ENCODE measurements at places on chromosomes 6 and 20. TPM values are rescaled to one million over a fixed set of nuclear protein-coding genes. Genes with fewer than 3 reads are reported as not detected.

- DNase-seq = no peak
- H3K4me3 ChIP-seq = no peak overlapping the region
- H3K4me1 ChIP-seq = peaks cover 21% of the 10 kb centered on the region
- no peaks in the 10 kb centered on the region for H3K27me3 ChIP-seq
- no peak overlapping the region for H3K27ac ChIP-seq
These were observed 14.0 kb upstream of the RUNX2 start for GRCh38 chr6:45314146-45314545.

- no peak for DNase-seq
- peaks cover 14% of the 10 kb centered on the region for H3K4me1 ChIP-seq
- no peaks in the 10 kb centered on the region for H3K27me3 ChIP-seq
- peak overlapping the region; percentile 71 for H3K4me3 ChIP-seq
- H3K27ac ChIP-seq = peak overlapping the region; percentile 71
- H3K36me3 ChIP-seq = no peaks in the 10 kb centered on the region
These were observed 31.4 kb upstream of the ID1 start for GRCh38 chr20:31573555-31574321.

DNA sequence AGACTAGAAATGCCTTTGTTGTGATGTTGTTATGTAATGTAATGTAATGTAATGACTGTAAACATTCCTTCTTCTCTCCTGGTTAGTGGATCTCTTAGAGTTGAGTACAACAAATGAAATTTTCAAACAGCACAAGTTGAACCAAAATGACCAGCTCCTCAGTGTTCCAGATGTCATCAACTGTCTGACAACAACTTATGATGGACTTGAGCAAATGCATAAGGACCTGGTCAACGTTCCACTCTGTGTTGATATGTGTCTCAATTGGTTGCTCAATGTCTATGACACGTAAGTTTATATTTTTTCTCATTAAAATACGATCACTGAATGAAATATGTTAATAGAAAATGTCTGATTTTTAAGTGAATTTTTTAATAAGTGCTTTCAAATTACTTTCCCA lies 496.7 kb downstream of the UTRN start:
- no peaks in the 10 kb centered on the region for H3K4me1 ChIP-seq
- no peak overlapping the region for H3K27ac ChIP-seq
- DNase-seq = no peak

DNA sequence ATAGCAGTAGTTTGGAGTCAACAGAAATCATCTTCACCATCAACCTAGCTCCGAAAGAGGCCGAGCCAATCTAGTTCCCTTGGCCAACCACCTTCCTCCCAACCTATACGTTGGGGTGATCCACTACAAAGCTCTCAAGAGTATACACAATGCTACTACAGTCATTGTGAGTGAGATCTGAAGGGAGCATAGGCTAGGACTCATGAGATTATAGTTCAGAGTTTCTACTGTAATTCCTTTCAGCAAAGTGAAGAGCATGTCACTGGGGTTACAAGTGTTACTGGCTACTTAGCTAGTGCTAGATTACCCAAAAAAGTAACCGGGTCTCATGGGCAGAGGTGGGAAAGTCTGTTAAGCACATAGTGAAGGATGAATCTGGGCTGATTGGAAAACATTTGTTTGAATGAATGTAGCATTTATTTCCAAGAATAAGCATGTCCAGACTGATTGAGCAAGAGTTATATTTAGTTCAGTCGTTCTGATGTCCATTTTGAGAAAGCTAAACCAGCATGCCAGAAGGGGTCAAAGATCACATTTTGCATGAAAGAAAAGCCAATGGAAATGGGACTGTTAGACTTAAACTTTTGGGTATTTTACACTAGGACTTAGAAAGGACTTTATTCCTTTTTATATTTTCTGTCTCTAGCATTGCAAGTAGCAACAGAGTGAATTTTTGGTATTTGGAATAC lies 10.5 kb upstream of the ESR1 start:
- H3K4me1 ChIP-seq = no peaks in the 10 kb centered on the region
- H3K36me3 ChIP-seq = no peaks in the 10 kb centered on the region
- no peaks in the 10 kb centered on the region for H3K27me3 ChIP-seq
- H3K4me3 ChIP-seq = no peak overlapping the region
- DNase-seq = no peak
- no peak overlapping the region for H3K27ac ChIP-seq

DNA sequence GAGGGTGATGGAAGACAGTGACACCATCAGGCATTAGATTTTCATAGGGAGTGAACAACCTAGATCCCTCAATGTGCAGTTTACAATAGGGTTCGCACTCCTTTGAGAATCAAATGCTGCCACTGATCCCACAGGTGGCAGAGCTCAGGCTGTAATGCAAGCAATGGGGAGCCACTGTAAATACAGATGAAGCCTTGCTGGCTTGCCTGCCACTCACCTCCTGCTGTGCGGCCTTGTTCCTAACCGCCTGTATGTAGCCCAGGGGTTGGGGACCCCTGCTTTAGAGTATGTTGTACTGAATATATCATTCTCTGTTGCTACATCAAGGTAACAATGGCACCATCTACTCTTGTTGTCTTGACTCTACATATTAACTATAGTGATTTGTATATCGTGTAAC lies 37.1 kb downstream of the TPD52L1 start:
- DNase-seq = no peak
- H3K36me3 ChIP-seq = no peaks in the 10 kb centered on the region
- H3K27me3 ChIP-seq = no peaks in the 10 kb centered on the region
- no peak overlapping the region for H3K27ac ChIP-seq

DNA sequence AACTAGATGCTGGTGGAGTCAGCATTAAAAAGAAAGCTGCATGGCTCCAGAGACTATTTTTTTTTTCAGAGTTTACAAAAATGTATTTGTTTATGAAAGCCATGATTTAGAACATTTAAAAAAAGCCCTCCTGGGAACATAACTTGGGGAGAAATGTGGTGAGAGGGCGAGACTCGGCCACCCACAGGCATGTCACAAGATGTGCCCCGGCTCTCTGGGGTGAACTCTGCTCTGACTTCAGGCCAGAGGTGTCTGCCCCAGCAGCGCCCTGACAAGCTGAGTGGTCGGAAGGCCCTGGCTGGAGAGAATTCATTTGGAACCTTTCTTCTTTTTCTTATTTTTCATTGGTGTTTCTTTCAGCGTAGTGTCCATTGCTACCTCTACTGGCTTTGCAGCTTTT lies 21.7 kb upstream of the RFPL4B start:
- DNase-seq = no peak
- no peaks in the 10 kb centered on the region for H3K27me3 ChIP-seq
- H3K36me3 ChIP-seq = no peaks in the 10 kb centered on the region
- H3K27ac ChIP-seq = no peak overlapping the region

- H3K27ac ChIP-seq = no peak overlapping the region
- no peaks in the 10 kb centered on the region for H3K27me3 ChIP-seq
- no peak overlapping the region for H3K4me3 ChIP-seq
- DNase-seq = no peak
- H3K36me3 ChIP-seq = no peaks in the 10 kb centered on the region
- no peaks in the 10 kb centered on the region for H3K4me1 ChIP-seq
These were observed 18.7 kb downstream of the SOX4 start for GRCh38 chr6:21612067-21612745.

- peaks cover 6% of the 10 kb centered on the region for H3K4me1 ChIP-seq
- H3K27ac ChIP-seq = no peak overlapping the region
- H3K36me3 ChIP-seq = peaks cover 45% of the 10 kb centered on the region
- no peak overlapping the region for H3K4me3 ChIP-seq
- H3K27me3 ChIP-seq = no peaks in the 10 kb centered on the region
These were observed 66.4 kb downstream of the SSR1 start for GRCh38 chr6:7246401-7247178.

- H3K4me3 ChIP-seq = no peak overlapping the region
- no peaks in the 10 kb centered on the region for H3K27me3 ChIP-seq
- peaks cover 1% of the 10 kb centered on the region for H3K4me1 ChIP-seq
- H3K27ac ChIP-seq = no peak overlapping the region
These were observed 13.0 kb downstream of the SESN1 start for GRCh38 chr6:109081516-109082187.

DNA sequence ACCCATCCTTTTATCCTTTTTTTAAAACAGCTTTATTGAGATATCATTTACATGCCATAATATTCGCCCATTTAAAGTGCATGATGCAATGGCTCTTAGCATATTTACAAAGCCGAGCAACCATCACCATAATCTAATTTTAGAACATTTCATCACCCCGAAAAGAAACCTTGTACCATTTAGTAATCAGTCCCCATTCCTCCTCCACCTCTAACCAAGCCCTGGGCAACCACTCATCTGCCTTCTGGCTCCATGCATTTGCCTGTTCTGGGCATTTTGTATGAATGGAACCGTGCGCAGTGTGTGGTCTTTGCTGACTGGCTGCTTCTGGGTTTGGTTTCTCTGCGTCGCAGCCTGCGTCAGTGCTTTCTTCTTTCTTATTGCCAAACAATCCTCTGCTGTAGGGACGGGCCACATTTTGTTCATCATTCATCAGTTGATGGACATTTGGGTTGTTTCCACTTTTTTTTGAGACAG lies 10.2 kb upstream of the EEF1A2 start:
- H3K4me1 ChIP-seq = no peaks in the 10 kb centered on the region
- no peak for DNase-seq
- no peaks in the 10 kb centered on the region for H3K36me3 ChIP-seq

GRCh38 chr6:36063318-36064060 lies 35.9 kb downstream of the MAPK14 start:
- H3K27me3 ChIP-seq = no peaks in the 10 kb centered on the region
- peaks cover 9% of the 10 kb centered on the region for H3K36me3 ChIP-seq
- H3K4me1 ChIP-seq = peaks cover 36% of the 10 kb centered on the region

DNA sequence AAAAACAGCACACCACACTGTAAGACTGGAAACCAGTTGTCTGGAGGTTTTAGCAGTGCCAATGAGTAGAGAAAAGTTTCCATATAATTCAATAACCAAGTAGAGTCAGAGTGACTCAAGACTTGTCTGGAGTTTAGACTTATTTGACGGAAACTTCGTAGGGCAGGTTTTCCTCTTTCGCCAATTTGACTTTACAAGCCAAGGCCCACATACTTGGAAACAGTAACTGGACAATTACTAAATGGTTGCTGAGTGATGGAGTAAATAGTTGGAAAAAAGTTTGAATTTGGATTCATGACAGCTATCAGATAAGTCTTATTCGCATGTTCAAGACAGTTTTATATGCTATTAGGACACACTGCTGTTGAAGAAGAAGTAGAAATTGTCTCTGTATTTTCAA lies 48.1 kb upstream of the CTAGE9 start:
- no peaks in the 10 kb centered on the region for H3K4me1 ChIP-seq
- H3K36me3 ChIP-seq = no peaks in the 10 kb centered on the region
- DNase-seq = no peak
- no peak overlapping the region for H3K27ac ChIP-seq
- H3K27me3 ChIP-seq = no peaks in the 10 kb centered on the region
- H3K4me3 ChIP-seq = no peak overlapping the region

DNA sequence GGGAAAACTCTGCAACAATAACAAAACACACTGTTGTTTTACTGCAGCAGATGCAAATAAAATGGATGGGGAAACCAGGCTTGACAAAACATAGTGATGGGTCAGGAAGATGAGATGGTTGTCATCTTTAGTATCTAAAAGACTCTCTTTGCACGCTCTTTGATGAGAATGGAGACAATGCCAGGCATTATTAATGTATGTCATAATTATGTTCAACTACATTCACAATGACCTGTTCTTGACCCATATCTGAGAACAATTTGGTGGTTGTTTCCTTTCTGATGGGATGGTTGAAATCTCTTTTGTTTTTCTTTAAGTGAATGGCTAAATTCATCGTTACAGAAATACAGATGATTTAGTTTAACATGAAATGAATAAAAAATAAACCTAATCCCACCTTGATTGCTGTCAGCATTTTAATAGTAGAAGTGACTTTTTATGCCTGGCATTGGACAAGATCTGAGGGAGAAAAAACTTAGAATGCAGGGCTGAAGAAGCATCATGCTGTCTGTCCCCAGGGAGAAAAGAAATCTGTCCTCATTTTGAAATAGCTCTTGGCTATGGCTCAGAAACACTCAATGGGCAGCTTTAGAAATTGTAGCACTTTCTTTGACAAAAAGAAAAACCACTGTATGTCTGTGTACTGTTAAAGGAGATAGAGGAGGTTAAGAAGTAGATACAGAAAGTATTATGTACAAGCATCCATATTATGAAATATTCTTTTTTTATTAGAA lies 12.4 kb upstream of the GRIK2 start:
- H3K4me3 ChIP-seq = no peak overlapping the region
- H3K36me3 ChIP-seq = no peaks in the 10 kb centered on the region
- no peaks in the 10 kb centered on the region for H3K4me1 ChIP-seq
- no peak overlapping the region for H3K27ac ChIP-seq
- H3K27me3 ChIP-seq = no peaks in the 10 kb centered on the region
- DNase-seq = no peak

DNA sequence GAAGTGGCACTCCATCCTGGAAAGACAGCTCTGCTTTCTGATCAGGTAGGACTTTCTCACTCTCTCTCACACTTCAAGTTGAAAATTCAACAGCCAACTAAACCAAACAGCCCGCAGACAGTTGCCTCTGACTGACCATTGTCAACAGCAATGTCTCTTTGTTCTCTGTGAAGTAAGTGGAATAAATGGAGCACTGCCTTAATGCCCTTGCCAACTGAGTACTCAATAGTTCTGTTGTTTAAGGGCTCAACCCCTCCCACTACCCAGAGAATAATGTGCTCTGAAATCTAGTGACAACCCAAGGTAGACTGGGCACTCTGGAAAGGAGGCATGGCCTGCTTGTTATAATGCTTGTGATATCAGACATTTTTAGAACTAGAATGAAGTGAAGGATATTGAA lies 16.8 kb upstream of the BCLAF1 start:
- H3K27me3 ChIP-seq = no peaks in the 10 kb centered on the region
- no peaks in the 10 kb centered on the region for H3K36me3 ChIP-seq
- no peak overlapping the region for H3K27ac ChIP-seq
- no peak for DNase-seq
- no peak overlapping the region for H3K4me3 ChIP-seq
- no peaks in the 10 kb centered on the region for H3K4me1 ChIP-seq

- H3K27me3 ChIP-seq = no peaks in the 10 kb centered on the region
- DNase-seq = no peak
- no peak overlapping the region for H3K4me3 ChIP-seq
- H3K36me3 ChIP-seq = no peaks in the 10 kb centered on the region
These were observed 77.2 kb downstream of the BACH2 start for GRCh38 chr6:90219209-90219985.

GRCh38 chr6:84771756-84772356 lies 7.5 kb upstream of the TBX18 start:
- H3K4me1 ChIP-seq = no peaks in the 10 kb centered on the region
- H3K27me3 ChIP-seq = peaks cover 11% of the 10 kb centered on the region
- H3K36me3 ChIP-seq = no peaks in the 10 kb centered on the region
- no peak for DNase-seq
- H3K4me3 ChIP-seq = no peak overlapping the region
- no peak overlapping the region for H3K27ac ChIP-seq

MCCD1 gene
- total RNA-seq = not detected

RIPOR2 gene
- total RNA-seq = 420 TPM

SFTA2 gene
- total RNA-seq = 0.44 TPM

NMBR gene
- not detected for total RNA-seq

GJA10 gene
- not detected for total RNA-seq

EYS gene
- not detected for total RNA-seq

HLA-DQA1 gene
- total RNA-seq = 5.8 TPM

FOXQ1 gene
- total RNA-seq = not detected

HDGFL1 gene
- total RNA-seq = not detected
